Effector CD8-positive, alpha-beta T cell (primary cell): ENCODE measurements at places on chromosomes 4 and X.

DNA sequence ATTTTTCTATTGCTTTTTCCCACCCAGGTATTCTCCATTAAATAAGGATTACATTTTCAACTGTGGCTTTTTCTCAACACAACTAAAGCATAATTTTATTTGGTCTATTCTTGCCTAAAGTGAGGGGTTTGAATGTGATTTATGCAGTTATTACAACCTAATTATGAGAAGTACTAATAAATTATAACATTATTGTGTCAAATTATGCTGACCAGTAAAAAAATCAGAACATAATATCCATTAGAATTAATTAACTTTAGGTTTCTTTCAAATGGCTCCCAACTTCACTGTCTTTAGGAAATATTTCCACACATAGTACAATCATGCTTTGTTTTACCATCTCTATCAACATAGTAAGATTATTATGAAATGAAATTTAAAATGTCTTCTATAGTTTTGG is 1293.9 kb downstream of the FSTL5 start:
- no peak for DNase-seq

- DNase-seq, result no peak
Measured at GRCh38 chr4:884259-884658, 47.9 kb downstream of the GAK start.

DNA sequence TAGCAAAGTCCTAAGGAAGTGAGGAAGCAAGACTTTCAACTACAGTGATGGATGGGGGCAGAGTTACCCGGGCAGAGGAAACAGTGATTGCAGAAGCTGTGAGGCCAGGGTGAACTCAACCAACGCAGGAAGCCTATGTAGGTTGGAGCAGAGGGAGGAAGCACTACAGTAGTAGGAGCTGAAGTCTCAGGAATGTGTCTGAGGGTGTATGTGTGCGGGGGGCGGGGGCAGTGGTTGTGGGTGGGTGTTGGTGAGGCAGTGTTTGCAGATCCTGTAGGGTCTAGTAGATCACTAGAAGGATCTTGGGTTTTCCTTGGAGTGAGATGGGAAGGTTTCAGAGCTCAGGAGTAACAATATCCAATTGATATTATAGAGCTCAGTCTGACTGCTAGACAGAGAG is 9.9 kb upstream of the MID1 start:
- no peak for DNase-seq

DNA sequence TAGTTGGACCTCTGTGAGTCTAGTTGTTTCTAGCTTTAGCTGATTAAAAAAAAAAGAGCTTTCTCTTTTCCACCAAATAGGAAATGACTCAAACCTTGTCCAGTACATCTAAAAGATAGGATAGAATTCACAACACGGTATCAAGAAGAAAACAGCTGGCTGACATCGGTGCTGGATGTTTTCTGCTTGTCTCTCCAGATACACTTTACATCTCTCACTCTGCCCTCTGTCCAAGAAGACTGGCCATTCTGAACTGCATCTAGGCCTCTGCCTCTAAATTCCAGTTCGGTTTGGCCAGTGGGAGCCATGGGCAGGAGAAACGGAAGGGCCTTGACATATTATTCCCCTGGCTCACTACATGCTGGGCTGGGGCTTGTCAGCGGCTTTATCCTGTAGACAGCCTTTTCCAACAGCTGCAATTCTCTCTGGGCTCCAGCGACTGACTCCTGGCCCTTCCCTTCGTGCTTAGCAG is 57.3 kb upstream of the SHISA3 start:
- DNase-seq, result no peak

DNA sequence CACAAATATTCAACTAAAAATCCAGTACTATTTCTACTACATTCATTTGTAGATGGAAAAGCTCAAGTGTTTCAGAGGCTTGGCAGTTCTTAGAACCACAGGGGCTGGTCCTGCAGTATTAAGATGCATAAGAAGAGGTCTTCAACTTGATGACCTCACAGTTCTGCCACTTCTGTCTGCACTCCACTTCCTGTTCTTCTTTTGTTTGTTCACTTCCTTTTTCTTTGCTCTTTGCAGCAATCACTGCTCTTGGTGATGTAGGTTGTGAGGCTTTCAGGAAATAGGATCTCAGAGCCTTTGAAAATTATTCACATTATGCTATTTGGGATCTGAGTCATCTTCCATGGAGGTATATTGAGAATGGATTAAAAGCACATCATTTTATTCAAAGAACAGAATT is 602.0 kb upstream of the CPEB2 start:
- DNase-seq, result no peak

DNA sequence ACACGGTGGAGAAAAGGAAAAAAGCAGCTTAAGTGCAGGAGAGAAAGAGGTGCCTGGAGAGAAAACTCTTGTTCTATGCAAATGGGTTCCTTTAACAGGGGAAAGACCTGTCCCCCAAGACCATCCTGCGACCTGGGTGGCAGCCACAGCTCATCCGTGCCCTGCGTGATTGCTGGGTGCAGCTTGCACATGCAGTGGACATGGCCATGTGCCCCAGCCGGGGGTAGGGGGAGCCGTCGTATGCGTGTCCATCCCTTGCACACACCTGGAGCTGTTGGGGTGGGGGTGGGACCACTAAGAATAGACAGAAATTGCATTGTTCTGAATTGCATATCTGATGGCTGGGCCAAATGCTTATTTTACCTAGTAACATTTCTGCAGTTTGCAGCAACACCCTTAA is 171.9 kb downstream of the GUCY2F start:
- no peak for DNase-seq

DNA sequence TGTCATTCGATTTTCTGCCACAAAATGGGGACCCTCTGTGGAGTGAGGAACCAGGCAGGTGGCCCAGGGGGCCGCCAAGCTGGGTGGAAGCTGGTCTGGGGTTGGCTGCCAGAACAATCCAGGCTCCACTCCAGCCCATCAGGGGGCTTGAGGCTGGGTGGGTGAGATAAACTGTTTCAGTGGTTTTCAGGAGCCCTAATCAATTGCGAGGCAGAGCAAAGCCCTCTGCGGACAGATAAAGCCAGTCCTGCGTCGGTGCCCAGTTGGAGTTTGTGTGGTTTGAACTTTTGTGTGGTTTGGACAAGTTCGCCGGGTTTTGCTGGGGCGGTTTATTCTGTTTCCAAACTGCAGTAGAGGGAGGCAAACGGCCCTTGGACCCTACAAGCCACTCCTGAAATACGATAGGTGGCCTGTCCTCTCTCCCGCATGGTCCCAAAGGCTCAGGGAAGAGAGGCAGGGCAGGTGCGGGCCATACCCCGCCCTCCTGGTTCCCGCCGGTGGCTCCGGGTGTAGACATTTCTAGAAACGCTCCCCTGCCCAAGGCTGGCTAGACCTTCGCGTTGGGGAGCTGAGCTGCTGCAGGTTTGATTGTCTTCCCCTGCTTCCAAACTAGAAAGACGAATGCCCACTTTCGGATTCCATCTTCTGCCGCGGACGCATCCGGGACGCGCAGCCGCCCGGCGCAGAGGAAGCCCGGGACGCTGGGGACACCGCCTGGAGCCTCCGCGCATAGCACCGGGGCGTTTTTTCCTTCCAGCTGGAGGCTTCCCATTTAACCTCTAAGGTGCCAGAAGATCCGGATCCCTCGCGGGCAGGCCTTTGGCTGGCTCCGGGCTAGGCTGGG is 169.0 kb upstream of the BCOR start:
- peak; percentile 26 for DNase-seq

DNA sequence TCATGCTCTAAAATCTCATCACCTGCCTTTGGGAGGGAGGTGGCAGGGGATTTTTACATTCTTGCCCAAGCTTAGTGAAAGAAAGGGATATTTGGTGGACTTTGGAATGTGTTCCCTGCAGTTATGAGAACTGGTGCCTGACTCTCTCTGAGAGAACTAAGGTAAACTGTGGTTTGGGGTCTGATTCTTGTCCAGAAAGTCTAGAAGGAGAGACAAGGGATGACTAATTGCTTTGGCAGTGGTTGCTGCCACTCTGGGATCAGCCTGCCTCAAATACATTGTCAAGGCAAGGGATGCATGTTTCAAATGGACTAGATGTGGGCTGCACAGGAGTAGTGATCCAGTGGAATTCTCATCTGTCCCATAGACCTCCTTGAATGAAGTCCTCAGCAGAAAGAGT is 115.2 kb downstream of the DDIT4L start:
- DNase-seq, result no peak

DNA sequence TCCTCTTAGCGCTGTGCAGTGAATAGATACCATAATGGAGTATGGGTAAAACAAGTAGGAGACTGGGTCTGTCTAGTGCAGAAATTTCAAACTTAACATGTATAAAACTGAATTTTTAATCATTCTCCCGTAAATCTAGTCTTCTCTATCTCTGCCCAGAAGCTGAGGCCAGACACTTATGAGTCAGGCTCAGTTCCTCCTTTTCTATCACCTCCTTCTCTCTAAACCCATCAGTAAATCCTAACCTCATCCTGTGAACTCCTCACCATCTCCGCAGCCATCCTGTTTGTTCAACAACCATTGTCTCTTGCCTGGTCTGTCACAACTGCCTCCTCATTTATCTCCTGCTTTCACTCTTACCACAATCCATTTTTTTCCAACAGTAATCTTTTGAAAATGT is 19.8 kb upstream of the SGMS2 start:
- no peak for DNase-seq

DNA sequence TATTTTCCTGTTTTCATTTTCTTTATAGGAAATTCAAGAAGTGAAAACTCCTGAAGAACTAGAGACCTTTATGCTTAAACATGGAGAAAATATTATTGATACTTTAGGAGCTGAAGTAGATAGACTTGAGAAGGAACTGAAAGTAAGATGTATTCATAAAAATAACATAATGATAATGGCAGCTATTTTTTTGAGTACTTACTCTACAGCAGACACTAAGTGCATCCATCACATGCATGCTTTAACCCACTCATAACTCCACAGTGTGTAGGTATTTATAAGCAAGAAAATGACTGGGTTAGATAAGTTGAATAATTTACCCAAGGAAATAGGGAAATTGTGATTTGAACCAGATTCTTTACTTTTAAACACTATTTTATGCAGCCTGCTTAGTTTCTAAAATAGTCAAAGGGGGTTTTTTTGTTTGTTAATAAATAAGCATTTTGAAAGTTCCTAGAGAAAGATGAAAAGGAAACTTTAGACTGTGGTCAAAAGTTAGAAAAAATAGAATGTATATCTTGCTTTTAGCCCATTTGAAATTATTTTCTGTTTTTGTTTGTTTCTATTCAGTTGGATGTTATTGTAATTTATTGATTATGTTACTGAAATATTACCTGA is 74.2 kb downstream of the BEND4 start:
- DNase-seq, result no peak

GRCh38 chrX:87392369-87392768 is 125.2 kb upstream of the KLHL4 start:
- DNase-seq, result no peak

- DNase-seq, result no peak
Measured at GRCh38 chrX:14702145-14702544, 170.7 kb downstream of the FANCB start.

DNA sequence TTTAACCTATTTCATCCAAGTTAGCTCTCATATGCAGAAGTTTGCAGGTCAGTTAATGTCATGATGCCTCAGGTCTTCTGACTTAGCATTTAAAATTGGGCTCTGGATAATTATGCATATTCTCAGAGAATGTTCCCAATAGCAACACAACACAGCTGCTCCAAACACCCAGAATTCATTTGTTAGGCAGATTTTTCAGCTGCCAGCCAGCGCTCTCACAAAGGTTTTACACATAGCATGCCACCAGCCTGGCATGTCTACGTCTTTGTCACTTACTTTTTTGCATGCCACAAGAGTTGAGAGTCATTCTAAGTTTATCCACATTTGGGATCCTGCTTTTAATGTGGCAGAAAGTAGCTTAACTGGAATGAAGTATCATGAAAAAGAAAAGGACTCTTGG is 84.8 kb downstream of the LIMCH1 start:
- no peak for DNase-seq

GRCh38 chrX:129427267-129427666 is 96.0 kb downstream of the SMARCA1 start:
- no peak for DNase-seq

DNA sequence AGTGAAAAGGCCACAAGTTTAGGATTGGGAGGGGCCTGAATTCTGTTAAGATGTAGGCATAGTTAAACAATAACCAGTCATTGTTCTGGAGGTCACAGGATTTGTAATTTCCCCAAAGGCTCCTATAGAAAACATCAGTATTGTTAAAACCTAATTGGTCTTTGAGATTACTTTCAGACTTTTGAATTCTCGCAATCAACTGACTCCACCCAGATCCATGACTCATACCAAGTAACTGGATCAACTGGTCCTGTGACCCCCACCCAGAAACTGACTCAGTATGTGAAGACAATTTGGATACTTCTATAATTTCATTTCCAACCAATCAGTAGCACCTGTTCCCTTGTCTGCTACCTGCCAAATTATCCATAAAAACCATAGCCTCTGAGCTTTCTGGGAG is 28.4 kb downstream of the MAGEB16 start:
- no peak for DNase-seq

DNA sequence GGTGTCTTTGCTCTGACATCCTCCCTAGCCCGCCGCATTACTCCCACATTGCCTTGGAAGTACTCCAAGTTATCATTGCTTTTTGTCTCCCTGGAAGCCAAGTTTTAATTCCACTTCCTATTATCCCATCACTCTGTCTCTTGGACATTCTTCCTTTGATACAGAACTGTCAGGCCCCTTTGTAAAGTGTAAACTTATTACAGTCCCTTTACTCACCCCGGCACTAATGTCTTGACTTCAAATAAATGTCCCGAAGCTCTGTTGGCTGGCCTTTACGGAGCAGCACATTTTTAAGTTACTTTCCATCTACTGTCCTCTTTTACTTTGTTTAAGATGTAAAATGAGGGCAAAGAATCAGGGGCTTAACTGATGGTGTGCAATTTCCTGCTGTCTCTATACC is 223.5 kb upstream of the IGFBP7 start:
- DNase-seq, result no peak

GRCh38 chr4:184854673-184855072 is 28.9 kb upstream of the ACSL1 start:
- no peak for DNase-seq

- no peak for DNase-seq
Measured at GRCh38 chr4:101708293-101709039, 82.1 kb upstream of the BANK1 start.

GRCh38 chrX:8815460-8816065 is 14.4 kb upstream of the FAM9A start:
- DNase-seq, result no peak

DNA sequence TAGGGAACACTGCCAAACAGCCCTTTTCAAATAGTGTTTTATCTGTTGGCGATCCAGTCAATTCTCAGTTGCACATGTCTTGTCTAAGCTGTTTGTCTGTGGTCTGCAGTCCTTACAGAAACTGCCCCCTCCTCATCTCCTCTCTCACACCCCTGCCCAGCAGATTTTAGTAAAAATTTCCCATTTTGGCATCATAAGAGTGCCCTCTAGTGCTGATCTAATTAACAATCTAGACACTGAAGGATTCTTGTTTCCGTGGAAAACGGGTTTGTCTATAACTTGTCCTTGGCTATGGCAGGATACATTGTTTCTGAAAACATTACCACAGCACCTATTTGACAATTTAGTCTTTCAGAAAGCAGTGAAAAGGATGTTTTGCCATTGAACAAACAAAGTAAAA is 227.2 kb upstream of the MBNL3 start:
- DNase-seq, result no peak

DNA sequence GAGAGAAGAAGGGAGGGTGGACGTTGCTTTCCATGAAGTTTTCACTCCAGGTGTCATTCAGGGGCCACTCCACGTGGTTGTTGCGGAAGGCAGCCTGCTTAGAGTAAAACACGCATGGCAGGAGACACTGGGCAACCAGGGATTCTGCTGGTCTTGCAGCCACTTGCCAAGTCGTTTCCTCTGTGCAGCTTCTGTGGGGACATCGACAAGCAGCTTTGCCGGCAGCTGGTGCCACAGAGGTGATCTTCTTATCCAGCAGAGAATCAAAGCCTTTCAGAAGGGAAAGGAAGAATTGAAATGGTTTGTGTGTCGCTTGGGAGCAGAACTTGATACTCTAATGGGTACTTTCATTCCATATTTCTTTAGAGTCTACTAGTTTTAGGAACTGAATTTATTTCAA is 867.1 kb upstream of the TENM3 start:
- no peak for DNase-seq
